ENCODE measurements at places on chromosomes 7 and 10.

DNA sequence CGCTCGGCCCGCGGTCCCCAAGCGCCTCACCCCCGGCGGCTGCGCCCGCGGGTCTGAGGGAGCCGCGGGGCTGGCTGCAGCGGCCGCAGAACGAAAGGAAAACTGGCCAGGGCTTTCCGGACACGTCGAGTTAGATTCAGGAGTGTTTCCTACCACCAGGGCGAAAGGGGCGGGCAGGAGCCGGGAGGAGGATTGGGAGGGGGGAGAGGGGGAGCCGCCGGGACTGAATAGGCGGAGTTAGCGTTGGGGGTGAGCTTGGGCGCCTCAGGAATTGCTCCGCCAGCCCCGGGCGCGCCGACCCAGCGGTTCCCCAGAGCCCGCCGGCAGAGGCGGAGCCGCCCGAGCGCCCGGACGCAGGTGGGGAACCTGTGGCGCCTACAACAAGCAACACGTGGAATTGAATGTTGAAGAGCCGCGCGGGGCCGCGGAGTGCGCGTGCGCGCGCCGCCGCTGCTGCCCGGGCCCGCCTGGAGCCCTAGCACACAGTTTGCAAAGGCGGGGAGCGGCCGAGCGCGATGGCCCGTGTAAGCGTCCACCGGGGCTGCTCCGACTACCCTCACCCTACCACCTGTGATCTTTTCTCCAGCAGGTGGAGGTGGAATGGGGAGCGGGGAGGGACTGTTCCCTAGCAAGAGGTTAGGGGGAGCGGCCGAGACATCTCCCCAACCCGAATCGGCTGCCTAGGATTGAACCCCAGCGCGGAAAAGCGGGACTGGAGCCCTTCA, at the start of gene CADPS2:
Gene CADPS2, minus strand, starts transcription at position 104 of the 725 bp plus-strand sequence. CDS start 123 bp downstream, outside the sequence.
- DNase-seq: no peak

DNA sequence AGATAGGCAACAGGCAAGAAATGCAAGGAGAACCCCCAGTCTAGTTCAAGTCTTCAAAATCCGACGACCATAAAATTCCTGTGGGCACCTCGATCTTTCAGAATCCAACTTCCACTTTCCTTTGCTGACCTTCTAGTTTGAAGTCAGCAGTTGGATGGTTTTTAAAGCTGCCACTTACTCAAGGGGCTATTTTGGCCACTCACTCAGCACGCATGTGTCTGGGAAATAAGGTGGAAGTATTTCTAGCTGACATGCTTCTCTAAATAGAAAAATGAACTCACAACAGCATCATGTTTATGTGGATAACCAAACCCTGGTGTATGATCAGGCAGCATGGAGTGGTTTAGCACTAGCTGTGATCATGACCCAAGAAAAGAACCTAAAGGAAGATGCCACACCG, at the start of gene NRAP:
Gene NRAP, minus strand, starts transcription at position 134 of the 400 bp plus-strand sequence. CDS start 159 bp downstream, outside the sequence.
- DNase-seq: no peak

- peak; percentile 52 for DNase-seq
These were observed 270.3 kb downstream of the ELFN1 start for GRCh38 chr7:1940402-1940786.

- no peak for DNase-seq
These were observed 32.5 kb downstream of the MAP3K8 start for GRCh38 chr10:30466445-30466844.

GRCh38 chr10:113444766-113445365, 108.0 kb upstream of the HABP2 start:
- no peak for DNase-seq

DNA sequence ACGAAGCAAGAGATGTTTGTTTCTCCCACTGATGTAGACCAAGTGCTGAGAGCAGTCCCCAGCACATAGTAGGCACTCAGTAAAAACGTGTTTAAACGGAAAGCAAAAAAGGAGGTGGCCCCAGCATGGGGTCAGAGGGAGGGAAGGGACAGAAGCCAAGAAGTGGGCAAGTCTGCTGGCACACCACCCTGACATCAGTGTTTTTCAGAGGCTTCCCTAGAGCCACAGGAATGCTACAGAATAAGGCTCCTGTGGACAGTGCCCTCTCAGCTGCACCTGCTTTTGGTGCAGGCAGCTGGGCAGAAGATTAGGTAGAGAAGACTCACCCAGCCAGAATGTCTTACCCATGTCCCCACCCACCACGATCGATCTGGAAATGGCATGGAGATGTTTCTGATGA, 8.3 kb upstream of the ANKRD1 start:
- DNase-seq: no peak

GRCh38 chr7:100400656-100401055, 27.4 kb downstream of the PILRA start:
- no peak for DNase-seq

DNA sequence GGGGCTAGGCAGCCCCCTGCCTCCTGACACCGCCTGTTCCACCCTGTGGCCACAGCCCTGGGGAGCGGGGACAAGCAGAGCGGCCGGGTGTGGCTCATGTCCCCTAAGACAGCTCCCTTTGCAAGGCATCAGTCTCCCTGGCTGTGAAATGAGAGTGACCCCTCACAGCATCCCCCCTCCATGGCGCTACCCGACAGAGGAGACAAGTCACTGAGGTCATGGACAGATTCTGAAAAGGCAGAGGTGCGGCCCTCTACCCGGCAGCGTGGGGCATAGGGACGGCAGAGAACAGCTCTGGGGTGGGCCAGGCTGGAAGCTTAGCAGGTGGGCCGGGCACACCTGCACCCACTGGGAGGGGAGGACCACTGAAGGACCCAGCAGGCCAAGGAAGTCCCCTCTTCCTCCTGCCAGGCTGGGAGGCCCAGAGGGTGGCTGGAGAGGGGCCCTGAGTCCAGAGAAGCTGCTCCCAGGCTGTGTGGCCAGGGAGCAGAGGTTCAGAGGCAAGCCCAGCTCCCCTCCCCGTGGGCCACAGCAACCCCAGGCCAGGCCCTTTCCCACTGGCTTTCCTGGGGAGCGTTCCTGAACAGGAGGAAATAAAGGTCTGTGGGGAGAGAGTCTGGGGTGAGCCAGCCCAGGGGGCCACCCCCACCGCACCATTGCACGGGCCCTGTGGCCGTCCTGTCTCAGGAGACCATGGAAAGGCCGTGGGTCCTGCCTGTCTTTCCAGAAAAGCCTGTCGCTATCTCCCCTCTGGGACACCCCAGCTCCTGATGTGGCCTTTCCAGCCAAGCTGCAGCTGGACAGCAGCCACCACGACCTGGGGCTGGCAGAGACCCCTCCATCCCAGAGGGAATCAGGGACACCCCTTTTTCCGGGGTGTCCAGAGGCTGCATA, 1.7 kb downstream of the ADAP1 start:
- DNase-seq: no peak
